Activated T-cell treated with anti-CD3 and anti-CD28 coated beads for 4 hours (primary cell): ENCODE measurements at places on chromosomes 2 and 18.
A peak's percentile ranks its signal among the peaks of the same experiment; 100 is the strongest.

DNA sequence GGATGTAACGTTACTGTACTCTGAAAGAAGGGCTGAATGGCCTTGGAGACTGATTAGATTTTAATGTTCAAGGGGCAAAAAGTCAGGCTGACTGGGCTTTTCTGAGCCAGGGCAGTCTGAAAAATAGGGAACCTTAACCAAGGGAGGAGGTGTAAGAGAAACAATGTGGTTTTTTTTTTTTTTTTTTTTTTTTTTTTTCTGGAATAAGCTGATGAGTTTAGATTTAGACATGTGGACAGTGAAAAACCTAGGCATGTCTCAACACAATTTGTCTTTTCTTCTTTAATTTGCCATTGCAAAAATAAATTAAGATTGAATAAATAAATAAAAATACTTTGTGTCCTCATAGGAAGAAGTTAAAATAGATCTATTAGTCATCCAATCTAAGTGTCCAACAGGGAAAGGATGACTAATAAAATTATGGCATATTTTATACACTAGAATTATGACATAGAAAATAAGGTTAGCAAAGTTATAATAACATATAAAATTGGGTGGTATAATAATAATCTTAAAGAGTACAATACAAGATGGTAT, 237.6 kb upstream of the TRIB2 start:
- no peak for DNase-seq

DNA sequence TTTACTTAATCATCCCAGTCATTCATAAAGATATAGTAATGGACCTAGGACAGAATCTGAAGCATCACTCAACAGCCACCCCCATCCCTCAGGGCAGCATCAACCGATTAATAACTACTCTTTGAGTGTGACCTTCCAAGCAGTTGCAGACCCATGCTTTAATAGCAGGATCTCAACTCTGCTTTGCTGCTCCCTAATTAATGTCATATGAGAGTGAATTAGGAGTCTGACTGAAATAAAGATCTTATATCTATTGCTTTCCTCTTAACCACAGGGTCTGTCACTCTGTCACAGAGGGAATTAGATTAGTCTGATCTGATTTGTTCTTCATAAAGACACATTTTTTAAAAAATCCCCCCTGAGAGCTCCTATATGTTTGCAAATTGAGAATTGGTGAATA, 46.1 kb upstream of the LRP1B start:
- no peak for DNase-seq

GRCh38 chr2:95115418-95115817, 6.2 kb downstream of the MRPS5 start:
- peak; percentile 62 for DNase-seq

GRCh38 chr2:118225666-118226065, 137.4 kb downstream of the INSIG2 start:
- DNase-seq, result no peak

DNA sequence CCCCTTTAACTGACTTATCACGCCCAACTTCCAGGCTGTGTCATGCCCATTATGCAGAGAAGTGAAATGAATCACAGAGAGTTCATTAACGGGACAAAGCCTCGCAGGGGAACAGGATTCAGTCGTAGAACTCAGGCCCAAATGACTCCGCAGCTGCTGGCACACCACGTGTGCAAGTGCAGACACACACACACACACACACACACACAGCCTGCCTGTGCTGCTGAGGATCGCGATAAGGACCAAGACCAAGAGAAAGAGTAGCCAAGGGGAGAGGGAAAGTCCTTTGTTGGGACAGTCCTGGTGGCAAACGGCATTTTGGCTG, 90.0 kb upstream of the TAF1B start:
- no peak for DNase-seq

GRCh38 chr18:69265656-69266055, 135.0 kb upstream of the DOK6 start:
- DNase-seq, result no peak

DNA sequence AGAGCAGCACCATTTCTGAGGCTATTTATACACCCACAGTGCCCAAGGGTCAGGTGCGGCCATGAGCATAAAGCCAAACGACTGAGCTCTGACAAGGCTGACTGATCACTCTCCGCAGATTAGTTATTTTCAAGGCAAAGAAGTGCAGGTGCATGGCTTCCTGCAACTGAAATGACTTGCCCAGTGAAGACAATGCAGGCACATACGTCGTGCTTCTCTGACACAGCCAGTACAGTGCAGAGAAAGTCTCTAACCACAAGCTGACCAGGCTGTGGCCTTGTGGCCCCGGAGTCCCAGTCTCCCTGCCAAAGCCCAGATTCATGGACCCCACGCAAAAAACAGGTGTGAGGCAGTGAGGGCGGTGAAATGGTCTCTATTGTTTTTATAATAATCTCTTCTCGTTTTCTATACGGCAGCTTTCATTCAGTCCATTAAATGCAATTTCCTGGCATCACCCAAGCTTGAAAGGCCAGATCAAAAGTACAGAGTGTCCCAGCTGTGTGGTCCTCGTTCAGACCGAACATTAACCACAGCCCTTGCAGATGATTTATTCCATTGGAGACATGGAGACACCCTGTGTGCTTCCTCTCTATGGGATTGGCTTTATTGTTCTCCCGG, 447.0 kb upstream of the ID2 start:
- DNase-seq, result no peak

DNA sequence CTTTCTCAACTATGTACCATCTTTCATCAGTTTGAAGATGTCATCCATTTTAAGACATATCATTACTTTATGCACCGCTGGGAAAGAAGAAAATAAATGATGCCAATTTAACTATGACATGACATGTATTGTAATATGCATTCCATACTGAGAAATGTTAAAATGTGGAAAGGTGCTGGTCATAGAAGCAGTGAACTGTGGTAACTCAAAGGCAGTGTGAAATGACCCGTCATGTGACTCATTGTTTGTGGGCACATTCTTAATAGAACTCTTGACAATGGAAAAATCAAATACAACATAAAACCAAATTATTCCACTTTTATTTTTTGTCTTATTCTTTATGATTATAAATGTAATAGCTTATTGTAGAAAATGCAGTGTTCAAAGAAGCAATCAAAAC, 455.0 kb upstream of the ST6GAL2 start:
- no peak for DNase-seq

- DNase-seq, result no peak
Measured at GRCh38 chr2:479031-479430, 191.1 kb upstream of the ALKAL2 start.

DNA sequence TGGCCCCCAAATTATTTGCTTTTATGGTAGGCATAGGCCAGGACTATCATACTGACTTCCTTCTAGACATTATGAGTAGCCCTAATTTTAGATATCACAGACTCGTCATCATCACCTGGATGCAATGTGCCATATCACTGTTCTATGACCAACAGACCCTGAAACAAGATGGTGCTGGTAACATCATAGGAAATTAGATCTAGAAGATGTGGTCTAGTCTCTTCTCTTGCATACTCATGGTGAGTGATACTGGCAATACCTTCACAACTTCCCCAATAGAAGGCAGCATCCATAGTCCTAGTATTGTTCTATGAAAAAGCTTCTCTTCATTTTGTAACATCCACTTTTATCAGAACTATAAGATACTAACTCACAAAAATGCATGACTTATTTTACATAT, 116.3 kb upstream of the ITGA4 start:
- no peak for DNase-seq

DNA sequence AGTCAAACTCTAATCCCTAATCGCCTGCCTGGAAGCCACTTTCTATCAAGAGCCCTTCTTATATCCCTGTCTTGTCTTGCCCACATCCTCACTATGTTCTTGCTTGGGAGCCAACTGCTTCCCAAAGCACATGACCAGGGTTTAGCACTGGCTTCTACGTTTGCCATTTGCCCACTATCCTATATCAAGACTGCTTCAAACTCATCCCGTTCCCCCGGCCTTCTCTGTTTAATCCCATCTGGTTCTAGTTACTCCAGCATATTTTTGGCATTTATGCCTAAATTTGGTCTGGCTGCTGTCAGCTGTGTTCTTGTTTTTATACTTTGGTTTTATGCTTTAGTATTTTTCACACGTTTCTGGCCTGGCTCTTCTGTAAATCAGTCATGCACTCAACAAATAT, 40.2 kb downstream of the POLR1A start:
- DNase-seq, result no peak

GRCh38 chr18:31821545-31822171, 61.0 kb upstream of the SLC25A52 start:
- DNase-seq, result no peak

GRCh38 chr2:105294844-105295481, 34.6 kb downstream of the TGFBRAP1 start:
- no peak for DNase-seq
